CD4-positive, alpha-beta T cell treated with Interleukin-15 for 4 hours (primary cell): ENCODE measurements at places on chromosomes 5 and 9.

DNA sequence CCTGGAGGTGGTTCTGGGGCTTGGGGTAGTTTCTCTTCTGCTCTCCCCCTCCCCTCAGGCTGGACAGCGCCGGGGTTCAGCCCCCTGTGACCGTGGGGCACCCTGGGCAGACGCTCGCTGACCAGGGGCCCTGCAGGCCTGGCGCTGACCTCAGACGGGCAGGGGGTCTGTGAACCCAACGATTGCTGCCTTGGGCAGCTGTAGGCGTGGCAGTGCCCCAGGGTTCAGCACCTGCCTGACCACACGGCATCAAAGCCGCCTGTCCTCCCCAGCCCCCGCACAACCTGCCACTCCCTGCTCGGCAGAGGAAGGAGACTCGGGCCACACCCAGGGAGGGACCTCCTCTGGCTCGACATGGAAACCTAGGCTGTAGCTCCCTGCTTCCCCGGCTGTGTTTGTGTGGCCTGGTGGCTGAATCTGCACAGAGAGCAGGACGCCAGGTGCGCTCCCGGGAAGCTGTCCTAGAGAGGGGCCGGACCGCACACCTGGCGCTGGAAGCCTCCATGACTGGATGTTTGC is 12.2 kb downstream of the LCN12 start:
- no peak for DNase-seq

DNA sequence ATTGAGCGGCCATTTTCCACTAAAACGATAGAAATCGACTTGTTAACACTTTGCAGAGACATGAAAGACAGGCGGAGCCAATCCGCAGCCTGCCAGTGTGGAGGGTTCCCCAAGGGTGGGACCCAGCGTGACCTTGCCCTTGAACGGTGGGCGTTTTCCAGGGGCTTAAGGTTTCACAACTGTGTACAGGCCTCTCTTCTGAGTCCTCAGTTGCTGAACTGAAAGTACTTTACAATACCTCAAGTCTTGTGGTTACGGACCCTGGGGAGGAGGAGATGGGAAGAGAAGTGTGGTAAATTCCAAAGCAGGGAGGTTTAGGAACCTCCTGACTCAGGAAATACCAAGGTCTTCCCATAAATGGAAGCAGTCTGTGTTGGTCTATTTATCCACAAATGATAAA is 68.2 kb upstream of the CKMT2 start:
- DNase-seq, result no peak

- no peak for DNase-seq
Measured at GRCh38 chr5:6117212-6117611, 261.1 kb downstream of the MED10 start.

- no peak for DNase-seq
Measured at GRCh38 chr5:39076757-39077728, 2.8 kb upstream of the RICTOR start.

- no peak for DNase-seq
Measured at GRCh38 chr5:173670791-173671120, 54.3 kb upstream of the BOD1 start.

GRCh38 chr9:124016175-124017050 is 4.8 kb downstream of the LHX2 start:
- DNase-seq, result no peak

DNA sequence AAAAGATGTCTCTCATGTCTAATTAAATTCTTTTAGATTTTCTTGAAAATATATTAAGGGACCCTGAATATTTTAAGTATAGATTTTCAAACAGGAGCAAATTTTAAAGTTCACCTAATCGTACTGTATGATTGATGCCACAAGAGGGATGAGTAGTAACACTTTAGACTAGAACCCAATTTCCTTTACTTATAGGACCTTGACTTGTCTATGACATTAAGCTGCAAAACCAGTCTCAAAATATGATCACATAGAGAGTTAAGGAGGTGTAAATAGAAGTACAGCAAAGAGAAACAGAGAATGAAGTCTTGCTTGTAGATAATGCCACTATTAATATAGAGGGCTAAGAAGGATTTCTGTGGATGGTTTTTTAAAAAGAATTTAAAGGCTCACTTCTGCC is 312.9 kb upstream of the PRR16 start:
- no peak for DNase-seq

DNA sequence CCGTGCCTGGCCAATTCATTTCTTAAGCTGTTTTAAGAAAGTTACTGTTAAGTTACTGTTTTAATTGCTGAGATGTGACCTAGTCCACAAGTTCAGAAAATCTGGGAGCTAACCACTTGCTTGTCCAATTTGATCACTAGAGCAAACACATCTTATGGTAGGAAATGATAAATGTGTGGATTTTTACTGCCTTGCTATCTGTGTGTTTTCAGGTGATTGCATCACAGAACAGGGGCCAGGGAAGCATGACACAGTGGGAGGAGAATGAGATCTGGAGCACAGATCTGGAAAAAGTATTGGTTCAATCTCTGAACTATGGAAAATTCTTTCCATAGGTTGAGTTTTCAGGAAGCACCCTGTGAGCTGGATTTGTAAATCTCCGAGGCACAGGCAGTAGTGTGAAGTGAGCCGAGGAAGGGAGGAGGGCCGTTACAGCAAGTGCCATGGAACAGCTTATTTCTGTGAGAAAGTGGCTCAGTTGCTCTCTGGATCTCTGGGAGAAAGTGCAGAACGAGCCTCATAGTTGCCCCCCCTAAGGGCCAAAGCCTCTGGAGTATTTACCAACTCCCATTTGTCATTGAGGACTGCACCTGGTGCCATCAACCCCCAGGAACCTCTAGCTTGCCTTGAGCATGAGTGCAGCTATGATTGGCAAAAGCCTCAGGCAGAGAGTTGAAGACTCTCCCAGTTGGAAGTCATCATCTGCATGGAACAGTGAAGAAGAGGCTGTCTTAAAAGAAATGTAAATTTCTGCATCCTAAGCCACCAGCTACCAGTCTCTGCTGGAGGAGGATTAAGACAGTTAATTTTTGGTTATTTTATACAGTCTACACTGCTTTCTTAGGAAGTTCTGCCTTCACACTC is 161.8 kb upstream of the CLINT1 start:
- no peak for DNase-seq

- DNase-seq, result no peak
Measured at GRCh38 chr5:143017541-143017940, 247.4 kb downstream of the ARHGAP26 start.

- DNase-seq, result no peak
Measured at GRCh38 chr5:172556971-172557461, 84.0 kb upstream of the NEURL1B start.

DNA sequence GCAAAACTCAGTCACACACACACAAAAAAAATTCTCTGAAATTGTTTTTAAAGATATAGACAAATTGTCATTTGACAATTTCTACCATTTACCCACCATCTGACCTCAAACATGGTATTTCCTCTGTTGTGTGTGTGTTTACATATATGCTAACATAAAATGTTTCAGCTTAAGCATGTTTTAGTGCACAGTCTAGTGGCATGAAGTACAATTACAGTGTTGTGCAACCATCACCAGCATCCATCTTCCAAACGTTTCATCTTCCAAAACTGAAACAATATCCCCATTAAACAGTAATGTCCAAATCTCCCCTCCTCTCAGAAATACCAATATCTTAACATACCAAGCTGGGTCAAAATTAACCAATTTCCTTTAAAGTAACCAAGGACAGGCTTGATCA is 65.2 kb downstream of the MYO10 start:
- DNase-seq, result no peak

DNA sequence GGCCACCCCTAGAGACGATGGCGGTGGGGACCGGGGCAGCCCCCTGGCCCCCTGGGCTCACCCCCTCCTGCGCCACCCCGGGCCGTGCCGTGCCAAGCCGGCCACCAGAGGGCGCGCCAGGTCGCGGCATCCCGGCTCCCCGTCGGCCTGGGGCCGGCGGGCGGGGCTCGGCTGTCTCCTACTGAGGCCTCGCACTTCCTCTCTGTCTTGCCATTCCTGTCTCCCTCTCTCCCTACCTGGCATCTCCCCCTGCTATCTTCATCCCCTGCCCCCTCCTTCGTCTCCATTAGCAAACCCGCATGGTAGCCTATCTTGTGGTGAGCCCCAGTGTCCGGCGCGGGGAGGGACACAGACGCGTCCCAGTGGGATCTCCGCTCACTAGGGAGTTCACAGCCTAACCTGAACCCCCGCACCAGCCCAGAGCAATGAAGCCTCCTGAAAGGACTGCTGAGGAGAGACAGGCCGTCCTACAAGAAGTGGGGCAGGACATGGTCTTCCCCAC is 29.8 kb upstream of the FABP6 start:
- peak; percentile 54 for DNase-seq

DNA sequence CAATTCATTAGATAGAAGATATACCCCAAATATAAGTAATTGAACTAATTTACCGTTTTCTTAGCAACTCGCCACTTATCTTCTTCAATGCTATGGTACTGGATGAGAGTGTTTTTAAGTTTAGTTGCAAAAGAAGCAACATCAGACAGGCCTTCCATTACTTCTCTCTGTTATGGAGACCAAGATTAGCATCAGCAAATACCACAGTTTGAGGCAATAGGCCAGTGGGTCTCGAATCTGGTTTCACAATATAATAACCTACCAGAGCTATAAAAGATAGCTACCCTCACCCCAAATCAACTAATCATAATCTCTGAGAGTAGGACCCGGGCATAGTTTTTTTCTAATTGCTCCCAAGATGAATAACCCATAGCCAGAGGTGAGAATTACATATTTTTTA is 5.1 kb downstream of the STARD4 start:
- no peak for DNase-seq

GRCh38 chr9:86350006-86350760 is 4.0 kb downstream of the TUT7 start:
- no peak for DNase-seq

- no peak for DNase-seq
Measured at GRCh38 chr5:115788440-115788839, 28.0 kb downstream of the CDO1 start.

GRCh38 chr5:133333326-133334150 is 278.8 kb downstream of the FSTL4 start:
- no peak for DNase-seq

DNA sequence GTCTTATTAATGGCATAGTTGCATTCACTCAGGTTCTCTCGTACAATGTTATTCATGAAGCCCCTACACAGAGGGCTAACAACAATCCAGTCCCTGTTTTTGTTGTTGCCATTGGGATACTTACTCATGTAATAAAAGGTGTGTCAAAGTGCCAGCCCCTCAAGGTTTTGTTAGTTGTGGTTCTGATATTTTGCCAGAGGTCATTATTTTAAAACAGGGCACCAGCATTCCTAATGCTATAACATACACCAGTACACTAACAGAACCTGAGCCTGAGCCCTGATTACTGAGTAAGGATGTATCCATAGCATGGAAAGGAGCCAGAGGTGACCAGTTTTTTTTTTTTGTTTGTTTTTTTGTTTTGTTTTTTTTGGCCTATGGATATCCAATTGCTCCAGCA is 50.2 kb downstream of the SMC2 start:
- DNase-seq, result no peak

DNA sequence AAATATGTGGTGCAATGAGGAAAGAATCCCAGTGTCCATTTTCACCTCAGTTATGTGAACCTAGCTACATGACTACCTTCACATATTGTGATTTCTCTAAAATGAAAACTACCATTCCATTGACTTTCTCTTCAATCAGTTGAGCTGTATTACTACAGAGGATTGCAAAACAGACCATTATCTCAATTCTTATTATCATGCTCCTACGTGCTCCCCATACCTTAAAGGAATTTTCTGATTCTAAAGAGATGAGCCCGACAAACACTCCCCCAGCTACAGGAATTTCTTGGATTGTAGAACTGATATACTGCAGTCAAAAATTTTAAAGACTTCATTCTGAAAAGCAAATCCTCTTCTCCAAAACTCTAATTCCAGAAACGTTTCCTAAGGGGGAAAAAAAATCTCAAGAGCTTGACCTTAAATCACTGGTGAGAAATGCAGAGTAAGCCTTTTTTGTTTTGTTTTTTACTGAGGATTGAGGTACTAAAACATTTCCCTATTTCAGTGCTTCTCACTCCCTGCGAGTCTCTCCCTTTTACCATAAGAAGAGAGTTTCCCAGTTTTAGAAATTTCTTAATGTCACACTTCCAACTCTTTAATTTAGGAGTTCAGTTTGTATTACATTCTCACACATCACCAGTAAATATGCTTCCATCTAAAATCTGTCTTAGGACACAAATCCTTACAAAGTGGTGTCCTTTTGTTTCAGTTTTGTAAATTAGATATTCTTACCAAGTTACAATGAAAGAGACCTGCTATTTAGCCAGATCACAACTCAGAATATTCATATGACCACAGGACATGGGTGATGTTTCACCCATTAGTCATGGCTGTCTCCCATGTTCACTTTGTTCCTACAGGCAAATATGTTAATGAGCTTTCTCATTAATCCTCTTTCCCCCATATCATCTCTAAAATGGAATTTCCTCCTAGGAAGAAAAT is 203.8 kb downstream of the TSSK1B start:
- DNase-seq, result no peak

DNA sequence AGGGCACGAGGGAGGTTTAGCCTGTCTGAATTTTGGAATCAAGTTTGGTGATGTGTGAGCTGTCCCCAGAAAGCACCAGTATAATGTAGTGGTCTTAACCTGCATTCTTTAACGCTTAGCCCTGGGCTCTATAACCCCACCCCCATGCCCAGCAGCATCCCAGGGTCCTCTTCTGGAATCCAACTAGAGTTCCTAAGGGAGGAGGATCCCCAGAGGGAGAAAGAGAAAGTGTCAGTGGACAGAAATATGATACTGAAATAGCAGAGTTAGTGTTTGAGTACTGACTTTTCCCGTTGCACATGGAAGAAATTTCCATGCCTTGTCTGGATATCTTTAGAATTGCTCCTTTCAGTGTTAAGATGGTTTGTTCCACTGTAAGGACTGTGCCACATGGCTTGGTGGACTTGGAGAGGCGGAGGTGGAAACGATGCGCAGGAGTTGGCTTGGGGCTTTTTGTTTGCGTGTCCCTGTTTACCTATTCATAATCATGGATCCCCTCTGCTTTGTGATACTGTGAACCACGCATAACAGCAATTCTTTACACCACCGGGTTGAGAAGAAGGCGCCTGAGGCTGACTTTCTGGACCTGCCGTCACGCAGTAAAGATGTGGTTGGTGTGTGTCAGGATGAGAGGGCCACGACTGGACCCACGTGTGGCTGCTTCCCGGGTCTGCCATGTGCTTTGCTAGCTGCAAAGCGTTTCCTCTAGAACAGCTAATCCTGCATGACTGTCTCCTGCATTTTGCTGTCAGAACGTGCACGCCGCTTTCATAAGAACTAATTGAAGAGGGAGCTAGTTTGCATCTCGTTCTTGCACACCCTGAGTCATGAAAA is 142.3 kb downstream of the SMARCA2 start:
- peak; percentile 9 for DNase-seq
